ENCODE measurements at places on chromosomes 7 and 10.

- peak; percentile 22 for DNase-seq
These were observed 183.4 kb downstream of the MACC1 start for GRCh38 chr7:20033621-20034400.

DNA sequence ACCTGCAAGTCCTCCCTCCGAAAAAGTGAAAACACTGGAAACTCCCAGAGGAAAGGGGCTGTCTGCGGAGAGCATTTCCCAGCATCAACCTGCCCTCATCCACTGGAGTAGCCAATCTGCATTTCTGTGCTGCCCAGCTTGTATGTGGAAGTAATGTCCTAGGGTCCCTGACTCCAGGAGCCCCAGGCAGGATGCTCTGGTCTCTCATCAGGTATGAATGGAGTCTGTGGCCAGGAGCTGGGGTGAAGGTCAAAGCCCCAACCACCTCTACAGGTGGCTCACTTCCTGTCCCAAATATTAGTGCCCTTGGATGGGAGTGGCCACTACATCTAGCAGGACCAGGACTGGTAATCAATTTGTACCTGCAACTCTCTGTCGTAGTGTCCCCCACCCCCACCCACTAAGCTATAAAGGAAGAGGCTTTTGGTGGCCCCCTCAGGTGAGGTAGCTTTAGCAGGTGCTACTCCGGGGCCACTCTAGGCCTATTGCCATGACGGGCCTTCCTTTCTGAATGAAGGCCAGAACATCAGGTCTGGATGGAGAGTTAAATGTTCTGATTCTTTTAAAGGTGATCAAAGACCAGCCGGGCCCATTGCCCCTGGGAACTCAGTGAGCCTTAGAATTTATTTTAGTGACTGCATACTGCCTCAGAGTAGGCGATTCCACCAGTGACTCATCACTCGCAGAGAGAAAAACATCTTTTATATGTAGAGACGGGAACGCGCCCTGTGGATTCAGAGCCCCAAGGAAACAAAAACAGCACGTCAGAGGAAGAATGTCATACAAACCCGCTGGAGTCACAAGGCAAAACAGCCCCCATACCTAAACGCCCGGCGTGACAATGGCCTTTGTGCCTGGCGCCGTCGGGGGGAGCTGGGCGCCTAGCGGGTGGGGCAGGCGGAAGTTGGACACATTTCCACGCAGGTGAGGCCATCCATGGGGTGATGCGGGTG is 13.0 kb downstream of the EN2 start:
- DNase-seq, result no peak

DNA sequence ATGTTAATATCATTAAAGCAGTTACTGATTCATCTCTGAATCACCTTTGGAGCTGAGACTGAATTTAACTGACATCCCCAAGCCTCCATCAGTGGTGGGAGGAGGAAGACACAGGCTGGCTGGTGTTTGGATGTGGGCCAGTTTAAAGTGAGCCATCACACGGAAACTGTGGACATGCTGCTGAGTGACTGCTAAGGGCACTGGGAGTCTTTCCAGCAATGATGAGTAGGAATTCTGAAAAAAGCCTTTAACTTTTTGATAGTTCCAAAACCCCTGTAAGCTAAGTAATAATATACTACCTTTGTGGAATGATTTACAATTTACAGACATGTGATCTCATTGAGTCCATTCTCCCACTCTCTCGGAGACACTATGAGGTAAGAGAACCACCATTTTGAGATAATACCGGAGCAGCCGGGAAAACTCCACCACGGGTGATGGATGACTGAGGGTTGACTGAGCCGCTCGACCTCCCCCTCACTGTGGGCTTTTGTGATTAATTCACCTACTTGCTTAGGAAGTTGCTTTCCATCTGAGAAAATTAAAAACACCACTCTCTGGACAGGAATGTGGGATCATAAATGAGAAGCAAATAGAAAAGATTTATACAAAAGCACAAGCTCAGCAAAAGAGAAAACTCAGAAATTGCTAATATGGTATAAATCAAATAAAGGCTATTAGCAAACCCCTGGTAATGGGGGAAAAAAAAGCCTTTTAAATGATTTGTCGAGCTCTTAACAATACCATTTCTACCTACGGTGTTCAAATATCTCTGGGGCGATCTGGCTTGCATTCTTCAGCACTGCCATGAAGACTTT is 194.8 kb downstream of the FANK1 start:
- DNase-seq, result peak; percentile 83

DNA sequence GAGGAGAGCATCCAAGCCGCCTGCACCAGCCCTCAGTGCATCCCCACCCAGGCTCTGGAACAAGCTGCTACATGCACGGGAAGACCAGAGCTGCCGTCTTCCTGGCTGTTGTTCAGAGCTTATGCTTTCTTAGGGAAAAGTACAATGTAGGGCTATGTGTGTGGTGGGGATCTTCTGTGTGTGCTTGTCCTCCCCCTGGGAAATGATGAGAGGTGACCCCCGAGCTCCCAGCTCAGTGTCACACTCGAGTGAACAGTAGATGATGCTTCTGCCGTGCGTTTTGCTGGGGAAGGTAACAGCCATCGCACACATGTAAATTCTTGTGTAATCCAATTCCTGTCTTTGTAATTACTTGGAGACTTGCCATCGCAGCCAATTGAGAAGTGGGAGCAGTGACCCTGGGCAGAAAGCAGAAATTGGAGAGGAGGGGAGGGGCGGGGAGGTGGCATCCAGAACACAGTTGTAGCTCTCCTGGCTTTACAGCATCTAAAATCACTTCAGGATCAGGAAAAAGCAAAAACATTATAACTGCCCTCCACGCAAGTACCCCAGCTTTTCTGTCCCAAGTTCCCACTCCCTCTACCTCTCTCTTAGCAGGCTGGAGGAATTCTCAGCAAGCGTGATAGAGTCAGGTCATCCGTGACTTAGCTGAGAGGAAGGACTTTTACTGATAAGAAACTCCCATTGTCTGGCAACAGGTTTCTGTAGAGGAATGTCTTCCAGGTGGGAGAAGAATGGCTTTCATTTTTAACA is 149.6 kb downstream of the TCF7L2 start:
- DNase-seq, result no peak

DNA sequence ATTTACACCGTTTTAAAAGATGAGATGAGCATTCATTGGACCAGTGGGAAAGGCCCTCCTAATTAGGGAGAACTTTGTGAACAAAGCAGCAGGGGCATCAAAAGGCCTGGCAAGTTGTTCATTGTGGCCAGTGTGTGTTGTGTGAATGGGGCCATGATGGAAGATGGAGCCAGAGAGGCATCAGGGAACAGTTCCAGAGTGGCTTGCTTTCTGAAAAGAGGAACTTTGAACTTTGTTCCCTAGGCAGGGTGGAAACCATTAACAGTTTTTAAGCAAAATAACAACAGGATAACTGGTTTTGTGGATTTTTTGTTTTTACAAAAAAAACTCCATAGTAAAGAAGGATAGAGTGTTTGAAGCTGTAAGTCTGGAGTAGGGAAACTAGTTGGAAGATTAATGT is 12.5 kb downstream of the SUV39H2 start:
- DNase-seq, result no peak

DNA sequence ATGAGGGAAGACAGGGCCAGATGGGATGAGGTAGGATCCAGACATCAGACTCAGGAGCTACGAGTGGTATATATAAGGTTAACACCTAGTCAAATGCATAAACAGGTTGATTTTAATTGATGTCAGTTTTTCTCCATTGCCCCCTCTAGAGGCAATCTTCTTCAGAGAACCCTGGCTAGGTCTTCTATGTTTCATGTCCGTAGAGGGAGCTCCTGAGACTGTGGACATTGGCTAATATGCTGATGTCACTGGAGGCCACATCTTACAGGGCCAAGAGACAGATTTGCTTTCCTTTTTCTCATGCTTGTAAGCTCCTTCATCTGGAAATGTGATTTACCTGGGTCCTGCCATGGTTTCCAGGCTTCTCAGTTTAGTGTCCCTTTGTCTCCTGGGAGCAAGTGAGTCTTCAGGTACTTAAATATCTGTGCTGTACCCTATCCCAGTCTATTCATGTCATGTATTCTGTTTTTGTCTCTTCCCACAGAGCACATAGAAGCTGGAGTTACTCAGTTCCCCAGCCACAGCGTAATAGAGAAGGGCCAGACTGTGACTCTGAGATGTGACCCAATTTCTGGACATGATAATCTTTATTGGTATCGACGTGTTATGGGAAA is 161.6 kb upstream of the PRSS1 start:
- peak; percentile 80 for DNase-seq

DNA sequence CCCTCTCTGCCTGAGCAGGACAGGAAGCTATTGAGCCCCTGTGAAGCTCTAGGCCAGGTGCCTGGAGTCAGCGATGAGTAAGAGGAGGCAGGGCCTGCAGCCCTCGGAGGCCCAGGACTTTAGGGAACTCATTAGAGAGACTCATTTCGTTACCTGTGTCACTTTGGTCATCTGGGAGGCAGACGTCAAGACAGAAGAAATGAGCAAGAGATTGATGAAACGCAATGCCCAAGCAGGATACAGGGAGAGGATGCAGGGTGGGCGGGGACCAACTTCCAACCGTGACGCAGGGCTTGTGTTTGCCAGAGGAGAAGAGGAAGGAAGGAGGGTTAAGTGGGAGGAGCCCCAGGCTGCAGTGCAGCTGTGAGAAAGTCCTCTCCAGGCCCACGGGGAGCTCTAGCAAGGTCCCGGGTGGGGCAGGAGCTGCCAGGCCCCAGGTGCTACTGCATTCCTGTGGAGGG is 26.4 kb upstream of the GNA12 start:
- peak; percentile 56 for DNase-seq

DNA sequence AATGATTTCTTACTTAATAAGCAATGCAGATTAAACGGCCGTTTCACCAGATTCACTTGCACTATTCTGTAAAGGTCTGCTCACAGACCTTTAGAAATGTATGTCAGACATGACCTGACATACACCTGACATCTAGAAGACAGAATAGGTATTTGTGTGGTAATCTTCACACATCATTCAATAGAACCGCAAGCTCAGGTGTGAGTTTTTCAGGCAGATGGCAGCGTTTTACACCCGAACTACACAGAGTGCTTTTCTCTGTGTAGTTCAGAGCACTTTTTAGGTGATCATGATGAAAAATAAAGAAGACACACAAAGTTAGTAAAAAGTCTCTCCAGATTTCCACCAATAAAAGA is 63.2 kb downstream of the PRKCQ start:
- no peak for DNase-seq

- no peak for DNase-seq
These were observed 3.2 kb downstream of the PPRC1 start for GRCh38 chr10:102135956-102136526.

DNA sequence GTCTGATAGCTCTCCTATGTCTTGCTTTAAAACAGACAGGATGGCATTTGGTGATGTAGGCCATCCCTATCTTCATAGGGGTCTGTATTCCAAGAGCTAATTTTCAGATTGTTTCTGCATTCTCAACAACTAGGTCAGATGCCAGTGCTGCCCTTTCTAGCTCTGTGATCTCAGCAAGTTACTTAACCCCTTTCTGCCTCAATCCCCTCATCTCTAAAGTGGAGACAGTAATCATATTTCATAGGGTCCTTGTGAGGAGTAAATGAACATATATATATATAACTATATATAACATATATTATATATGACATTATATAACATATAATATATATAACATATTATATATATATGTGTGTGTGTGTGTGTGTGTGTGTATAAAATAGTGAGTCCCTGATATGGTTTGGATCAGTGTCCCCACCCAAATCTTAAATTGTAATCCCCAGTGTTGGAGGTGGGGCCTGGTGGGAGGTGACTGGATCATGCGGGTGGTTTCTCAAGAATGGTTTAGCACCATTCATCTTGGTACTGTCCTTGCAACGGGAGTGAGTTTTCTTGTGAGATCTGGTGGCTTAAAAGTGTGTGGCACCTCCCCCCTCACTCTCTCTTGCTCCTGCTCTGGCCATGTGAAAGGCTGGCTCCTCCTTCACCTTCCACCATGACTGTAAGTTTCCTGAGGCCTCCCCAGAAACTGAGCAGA is 45.2 kb downstream of the HIPK2 start:
- DNase-seq, result no peak

DNA sequence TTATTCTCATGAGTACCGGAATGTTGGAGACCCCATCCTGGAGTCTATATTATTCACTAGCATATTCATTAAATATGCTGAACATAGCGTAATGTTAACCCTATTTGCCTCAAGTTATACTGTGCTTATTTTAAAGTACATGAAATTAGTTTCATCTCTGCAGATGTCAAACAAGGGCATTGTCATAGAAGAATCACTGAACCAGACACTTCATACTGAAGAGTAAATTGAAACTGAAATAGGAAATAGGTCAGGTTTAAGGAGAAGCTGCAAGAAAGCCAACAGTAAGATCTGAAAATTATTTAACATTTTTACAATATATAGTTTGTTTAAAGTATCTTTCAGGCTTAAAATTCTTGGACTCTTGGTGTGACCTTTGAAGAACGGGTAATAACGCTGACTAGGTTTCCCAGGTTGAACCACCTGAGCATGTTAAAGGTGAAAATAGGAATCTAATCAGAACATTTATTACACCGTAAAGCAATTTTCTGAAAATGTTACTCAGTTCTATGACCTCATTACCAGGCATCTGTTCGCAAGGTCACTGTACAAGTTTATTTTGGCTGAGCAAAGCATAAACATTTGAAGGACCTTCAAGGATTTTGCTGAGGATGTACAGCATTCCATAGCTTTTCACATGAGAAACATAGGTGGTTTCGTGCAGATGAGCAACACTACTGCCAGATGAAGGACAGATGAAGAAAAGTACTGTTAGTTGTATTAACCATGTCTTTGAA is 82.7 kb downstream of the REEP3 start:
- DNase-seq, result peak; percentile 12

- DNase-seq, result no peak
These were observed 374.3 kb downstream of the INHBA start for GRCh38 chr7:41328544-41328943.

GRCh38 chr7:112182749-112183148 is 23.4 kb downstream of the DOCK4 start:
- DNase-seq, result no peak

GRCh38 chr10:91220954-91221675 is 652 bp downstream of the PCGF5 start:
- DNase-seq, result peak; percentile 54

DNA sequence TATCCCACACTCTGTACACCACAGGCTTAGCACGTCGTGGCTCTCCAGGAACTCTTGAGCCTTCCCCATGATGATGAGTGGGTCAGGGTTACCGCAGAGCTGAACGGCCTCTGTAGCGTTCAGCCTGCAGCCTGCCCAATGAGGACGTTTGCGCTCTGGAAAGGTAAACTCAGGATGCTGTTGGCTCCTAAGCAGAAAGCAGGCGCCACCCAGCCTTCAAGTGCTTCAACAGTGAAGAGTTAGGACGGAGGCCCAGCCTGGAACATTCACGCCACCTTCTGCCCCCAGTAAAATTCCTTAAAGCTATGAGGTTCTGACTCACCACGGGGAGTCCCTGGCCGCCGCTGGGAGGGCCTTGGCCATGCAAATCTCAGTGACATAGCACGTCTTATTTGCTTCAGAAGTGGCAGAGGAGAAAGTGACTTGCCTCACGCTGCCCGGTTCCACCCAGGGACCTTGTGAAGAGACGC is 161.5 kb upstream of the SH2B2 start:
- DNase-seq, result peak; percentile 88

DNA sequence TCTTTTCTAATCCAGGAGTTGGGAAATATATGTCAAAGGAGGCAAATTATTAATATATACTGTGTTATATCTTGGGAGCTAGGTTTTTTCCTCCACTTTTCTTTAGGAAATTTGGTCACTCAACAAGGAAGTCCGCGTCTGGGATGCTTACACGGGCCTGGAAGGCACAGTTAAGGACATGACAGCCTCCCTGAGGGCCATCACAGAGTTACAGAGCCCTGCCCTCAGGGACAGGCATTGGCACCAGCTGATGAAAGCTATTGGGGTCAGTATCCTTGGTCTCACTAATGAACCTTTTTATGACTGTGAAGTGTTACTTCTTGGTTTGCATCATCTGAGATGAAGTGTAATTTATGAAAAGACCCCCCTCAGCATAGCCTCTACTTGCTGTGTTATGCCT is 74.7 kb downstream of the DNAH11 start:
- DNase-seq, result no peak
